Stimulated activated CD8-positive, alpha-beta memory T cell treated with anti-CD3 and anti-CD28 coated beads, Interleukin-2, amount 100 ng/mL, for 1 hour (primary cell): ENCODE measurements at places on chromosomes 6 and 20.
A peak's percentile ranks its signal among the peaks of the same experiment; 100 is the strongest.

GRCh38 chr6:106446983-106447382, 86.5 kb downstream of the CRYBG1 start:
- DNase-seq = no peak

DNA sequence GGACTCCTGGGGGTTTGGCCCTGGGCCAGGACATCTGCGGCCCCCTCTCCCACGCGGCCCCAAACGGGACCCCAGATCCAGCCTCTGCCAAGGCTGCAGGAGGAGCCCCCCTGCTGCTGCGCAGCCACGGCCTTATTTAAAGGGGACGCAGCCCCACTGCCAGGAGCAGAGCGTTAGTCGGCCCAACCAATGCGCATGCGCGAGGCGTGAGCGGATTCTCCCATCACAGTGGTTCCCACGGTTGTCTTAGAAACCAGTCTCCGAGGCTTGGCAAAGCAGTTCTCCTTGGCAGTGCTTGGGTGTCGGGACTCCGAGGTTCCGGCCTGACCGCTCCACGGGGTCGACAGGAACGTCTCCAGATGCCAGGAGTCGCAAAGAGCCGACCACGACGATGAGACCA, 288.3 kb upstream of the ZNF337 start:
- DNase-seq = no peak

GRCh38 chr6:165469483-165469882, 160.1 kb upstream of the C6orf118 start:
- no peak for DNase-seq

DNA sequence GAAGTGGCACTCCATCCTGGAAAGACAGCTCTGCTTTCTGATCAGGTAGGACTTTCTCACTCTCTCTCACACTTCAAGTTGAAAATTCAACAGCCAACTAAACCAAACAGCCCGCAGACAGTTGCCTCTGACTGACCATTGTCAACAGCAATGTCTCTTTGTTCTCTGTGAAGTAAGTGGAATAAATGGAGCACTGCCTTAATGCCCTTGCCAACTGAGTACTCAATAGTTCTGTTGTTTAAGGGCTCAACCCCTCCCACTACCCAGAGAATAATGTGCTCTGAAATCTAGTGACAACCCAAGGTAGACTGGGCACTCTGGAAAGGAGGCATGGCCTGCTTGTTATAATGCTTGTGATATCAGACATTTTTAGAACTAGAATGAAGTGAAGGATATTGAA, 16.8 kb upstream of the BCLAF1 start:
- no peak for DNase-seq

- peak; percentile 44 for DNase-seq
These were observed at the start of gene NRM for GRCh38 chr6:30690403-30691207. Gene NRM, minus strand, starts transcription at chr6:30690984. Its CDS starts 10 bp downstream, at chr6:30690974.

DNA sequence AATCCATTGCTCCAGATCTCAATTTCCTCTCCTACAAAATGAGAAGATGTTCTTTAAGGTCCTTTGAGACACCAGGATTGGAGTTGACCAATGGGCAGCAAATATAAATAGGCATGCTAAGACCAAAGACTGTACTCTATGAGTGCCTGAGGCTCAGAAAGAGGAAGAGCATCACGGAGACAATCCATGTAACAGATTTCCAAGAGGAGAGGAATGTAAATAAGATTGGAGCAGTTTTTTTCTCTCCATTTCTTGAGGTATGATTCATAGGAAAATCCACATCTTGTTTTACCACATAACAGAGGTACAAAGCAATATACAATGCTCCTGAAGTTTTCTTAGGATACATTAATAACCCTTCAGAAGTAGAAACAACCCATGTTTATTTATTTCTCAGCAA, 109.8 kb downstream of the UBE3D start:
- no peak for DNase-seq

- DNase-seq = no peak
These were observed 26.0 kb upstream of the SLC22A23 start for GRCh38 chr6:3482869-3483268.

DNA sequence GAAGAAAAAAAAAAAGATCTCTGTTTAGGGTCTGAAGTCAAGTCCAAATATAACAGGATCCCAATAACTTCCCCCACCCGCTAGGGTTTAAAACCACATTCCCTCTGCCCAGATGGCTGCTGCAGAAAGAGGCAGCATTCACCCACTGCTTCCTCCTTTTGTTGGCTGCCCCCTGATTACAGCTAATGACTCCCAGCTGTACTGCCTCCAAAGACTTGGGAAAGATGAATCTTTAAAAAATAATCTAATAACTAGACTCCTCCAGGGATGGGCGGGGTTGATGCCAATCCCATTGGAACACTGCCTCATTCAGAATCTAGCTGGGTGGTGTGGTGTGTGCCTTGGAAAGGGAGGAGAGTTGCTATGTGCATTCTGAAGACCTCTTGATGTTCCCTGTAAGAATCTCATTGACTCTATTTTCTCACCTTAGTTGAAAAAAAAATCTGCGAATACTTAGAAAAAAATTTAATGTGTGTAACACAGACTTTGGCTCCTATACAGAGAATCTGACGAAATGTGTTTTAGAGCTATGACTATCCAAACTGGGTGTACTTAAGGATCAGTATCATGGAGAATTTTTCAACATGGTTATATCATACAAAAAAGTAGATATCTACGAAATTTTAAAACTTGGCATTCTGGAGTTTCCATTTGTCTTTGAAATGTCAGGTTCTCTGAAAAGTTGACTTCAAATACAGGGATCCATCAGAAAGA, 174.0 kb downstream of the RNF144B start:
- DNase-seq = no peak

DNA sequence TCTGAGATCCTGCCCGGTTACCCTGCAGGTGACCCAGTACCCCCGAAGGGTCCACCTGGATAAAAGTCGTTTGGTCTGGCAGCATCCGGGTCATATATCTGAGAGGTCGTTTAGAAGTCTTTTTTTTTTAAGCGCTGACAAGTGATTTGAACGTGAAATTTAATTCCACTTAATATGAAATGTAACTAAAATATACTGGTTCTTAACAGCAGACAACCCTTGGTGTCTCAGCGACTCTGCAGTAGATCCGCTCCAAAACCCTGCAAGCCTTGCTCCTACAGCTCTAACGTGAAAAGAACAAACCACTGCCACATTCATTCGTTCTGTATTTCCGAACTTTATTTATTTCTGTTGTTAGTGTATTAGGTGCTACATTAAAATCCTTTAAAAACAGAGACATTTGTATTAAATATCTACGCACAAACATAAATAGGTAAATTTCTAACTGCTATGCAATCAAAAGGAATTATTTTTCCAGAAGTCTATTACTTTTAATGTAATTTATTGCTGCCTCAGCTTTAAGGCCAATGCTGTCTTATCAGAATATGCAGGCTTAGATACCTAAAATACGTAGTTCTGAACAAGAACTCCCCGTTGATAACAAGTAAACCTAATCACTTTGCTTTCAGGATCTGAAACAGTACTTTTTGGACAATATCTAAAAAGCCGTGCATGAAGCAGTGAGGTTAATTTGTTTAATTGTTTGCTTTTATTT, 33.5 kb upstream of the TCF21 start:
- no peak for DNase-seq

- no peak for DNase-seq
These were observed 104.7 kb downstream of the EPM2A start for GRCh38 chr6:145630598-145630997.

- DNase-seq = no peak
These were observed 24.6 kb upstream of the CTNNBL1 start for GRCh38 chr20:37669062-37669772.

DNA sequence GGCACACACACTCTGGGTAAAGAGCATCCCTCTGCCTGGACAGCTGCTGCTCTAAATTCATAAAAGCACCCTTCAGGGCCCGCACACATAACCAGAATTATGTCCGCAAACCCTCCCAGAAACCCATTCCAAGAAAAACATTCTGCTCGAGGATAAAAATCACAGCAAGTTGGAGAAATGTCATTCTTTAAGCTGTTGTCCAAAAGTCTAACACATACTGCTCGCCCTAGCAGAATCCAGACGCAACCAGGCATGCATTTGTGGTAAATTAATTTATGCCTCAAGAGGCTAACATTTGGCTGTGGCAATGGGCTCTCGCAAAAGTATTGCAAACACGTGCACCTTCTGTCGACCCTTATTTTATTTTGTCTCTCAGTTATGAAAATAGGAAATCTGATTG, 116.1 kb upstream of the INSM1 start:
- no peak for DNase-seq

- no peak for DNase-seq
These were observed 45.1 kb upstream of the MCM9 start for GRCh38 chr6:118980063-118980462.

DNA sequence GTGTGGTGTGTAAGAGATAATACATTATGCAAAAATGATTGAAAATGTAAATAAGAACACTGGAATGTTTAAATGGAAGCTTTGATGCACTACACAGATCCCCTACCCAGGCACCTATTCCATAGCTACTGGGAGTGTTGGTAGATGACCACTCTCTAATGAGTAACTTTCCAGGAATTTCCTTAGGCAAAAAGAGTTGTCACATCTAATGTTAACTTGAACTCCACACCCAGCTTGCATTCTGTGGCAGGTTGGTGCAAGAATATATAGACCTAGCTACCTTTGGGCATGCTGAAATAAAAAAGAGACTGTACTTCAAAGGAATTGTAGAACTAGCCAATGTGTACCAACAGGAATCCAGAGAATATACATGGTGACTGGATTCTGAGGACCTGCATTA, 1254.2 kb upstream of the EYS start:
- no peak for DNase-seq

DNA sequence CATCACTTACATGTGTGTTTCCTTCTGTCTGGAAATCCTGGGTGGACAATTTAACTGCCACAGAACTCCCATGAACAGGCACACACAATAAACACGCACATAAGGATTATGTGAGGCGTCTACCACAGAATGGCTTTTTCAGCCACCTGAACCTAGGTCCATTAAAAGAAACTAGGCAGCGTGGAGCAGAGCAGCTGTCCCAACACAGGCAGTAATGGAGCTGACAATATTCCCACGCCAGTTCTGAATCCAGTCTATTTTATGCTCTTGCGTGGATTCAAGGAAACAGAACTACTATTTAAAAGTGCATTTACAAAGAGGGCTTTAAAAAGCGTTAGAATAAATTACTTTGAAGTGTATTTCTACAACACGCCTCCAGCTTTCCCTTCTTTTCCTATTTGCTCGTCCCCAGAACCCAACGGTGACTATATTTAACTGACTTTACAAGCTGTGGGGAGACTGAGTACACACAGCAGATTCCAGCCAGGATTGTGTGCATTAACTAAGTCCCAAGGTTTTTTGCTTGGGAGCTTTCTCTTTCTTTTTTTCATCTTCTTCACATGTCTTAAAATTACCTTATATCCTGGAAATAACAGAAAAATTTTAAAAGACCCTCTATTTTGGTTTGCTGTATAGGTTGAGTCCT, 95.9 kb downstream of the GMDS start:
- no peak for DNase-seq

DNA sequence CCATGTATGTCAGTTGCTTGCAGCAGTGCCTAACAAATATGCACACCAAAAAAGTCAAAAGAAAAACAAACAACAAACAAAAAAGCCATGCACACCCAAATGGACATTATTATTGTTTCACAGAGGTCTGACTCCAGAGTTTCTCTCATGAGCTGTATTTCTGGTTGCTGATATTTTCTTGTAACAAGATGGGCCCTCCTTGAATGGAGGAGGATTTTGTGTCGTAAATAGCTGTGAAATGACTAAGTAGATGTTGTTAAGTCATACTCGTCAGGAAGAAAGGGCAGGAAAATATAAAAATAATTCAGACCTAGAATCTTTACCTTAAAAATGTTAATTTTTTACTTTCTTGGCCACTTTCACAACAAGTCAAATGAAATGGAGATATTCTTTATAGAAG, 96.0 kb downstream of the PLEKHG1 start:
- DNase-seq = no peak

DNA sequence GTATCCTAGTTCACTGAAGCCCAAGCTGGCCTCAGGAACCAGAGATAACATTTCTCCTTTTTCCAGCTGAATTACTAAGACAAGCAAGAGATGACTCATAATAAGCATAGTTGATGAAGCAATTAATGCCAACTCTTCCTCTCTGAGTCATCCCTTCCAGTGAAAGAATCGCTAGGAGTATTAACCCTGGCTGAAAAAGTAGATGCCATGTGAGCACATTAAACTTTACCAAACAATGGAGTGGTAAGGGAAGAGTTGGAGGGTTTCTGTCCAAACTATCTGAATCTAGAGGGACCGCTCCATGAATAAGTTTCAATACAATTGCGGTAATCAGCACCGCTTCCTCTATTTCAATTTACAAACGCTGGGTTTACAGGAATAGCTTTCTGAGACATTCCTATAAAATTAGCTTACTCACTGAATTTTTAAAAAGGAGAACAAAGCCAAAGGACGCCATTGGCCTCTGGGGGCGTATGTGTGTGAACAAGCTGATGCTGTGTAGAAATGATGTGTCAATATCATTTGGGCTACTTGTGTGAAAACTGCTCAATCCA, 48.3 kb downstream of the ATXN1 start:
- DNase-seq = no peak

- no peak for DNase-seq
These were observed 23.5 kb downstream of the TM9SF4 start for GRCh38 chr20:32132911-32133549.

GRCh38 chr6:105196076-105196475, 16.3 kb upstream of the POPDC3 start:
- DNase-seq = no peak
